Activated gamma-delta T cell (primary cell): ENCODE measurements at places on chromosomes 11 and 22.

DNA sequence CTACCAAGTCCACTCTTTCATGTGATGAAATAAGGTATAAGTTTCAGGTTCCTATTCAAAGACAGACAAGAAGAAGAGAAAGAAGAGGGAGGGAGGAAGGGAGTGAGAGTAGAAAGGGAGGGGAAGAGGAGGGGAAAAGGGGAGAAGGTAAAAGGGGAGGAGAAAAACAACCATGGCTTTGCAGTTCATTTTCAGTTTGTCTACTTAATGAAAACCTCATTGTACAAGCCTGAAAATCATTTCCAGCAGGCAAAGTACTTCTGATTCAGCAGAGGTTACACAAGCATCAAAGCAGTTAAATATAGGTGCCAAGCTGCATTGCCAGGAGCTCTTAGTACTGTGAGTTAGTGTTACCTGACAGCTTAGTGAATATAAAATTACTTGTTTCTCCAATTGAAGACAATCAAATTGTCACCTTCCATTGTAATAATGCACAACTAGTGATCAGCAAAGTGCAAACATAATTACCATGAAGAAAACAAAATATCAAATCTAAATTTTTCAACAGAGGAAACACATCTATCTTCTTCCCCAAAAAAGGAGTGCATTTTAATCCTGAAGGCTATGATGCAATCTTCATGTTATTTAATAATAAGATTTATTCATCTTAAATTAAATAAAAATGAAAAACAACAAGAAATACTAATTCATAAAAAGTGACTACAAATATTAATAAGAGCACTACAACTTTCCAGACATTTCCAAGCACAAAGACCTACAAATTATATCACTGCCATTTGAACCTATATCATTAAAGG is 8.2 kb downstream of the SOX6 start:
- no peak for DNase-seq

- DNase-seq = no peak
Observed at GRCh38 chr11:87780068-87780413, 395.2 kb downstream of the RAB38 start.

DNA sequence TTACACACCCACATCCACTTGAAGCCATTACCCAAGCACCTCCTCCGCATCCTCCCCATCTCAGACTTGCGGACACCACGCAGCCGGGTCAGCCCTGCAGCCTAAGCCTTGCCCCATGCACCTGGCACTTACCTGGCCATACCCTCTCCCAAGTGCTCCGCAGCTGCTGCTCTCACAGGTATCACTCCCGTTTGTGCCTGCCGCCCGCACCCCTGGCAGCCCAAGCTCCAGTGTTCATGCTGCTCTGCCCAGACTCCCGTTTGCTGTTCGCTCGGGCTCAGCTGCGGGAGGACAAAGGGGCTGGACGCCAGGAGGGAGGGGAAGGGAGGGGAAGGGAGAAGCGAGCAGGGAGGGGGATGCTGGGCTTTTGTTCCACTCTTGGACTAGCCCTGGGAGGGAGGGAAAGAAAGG is at the start of gene KLHL35:
Gene KLHL35, minus strand, starts transcription at position 293 of the 411 bp plus-strand sequence. CDS start 2,574 bp downstream, outside the sequence.
- no peak for DNase-seq

GRCh38 chr22:22196018-22196533 is 48.5 kb upstream of the VPREB1 start:
- DNase-seq = no peak

- no peak for DNase-seq
Observed at GRCh38 chr11:76194872-76195668, 11.2 kb downstream of the WNT11 start.
